ENCODE measurements at places on chromosomes 12 and 14.

GRCh38 chr14:65103150-65103760 is 938 bp upstream of the MAX start:
- DNase-seq = peak; percentile 74

GRCh38 chr14:69325646-69326265 is 65.8 kb downstream of the GALNT16 start:
- DNase-seq = no peak

DNA sequence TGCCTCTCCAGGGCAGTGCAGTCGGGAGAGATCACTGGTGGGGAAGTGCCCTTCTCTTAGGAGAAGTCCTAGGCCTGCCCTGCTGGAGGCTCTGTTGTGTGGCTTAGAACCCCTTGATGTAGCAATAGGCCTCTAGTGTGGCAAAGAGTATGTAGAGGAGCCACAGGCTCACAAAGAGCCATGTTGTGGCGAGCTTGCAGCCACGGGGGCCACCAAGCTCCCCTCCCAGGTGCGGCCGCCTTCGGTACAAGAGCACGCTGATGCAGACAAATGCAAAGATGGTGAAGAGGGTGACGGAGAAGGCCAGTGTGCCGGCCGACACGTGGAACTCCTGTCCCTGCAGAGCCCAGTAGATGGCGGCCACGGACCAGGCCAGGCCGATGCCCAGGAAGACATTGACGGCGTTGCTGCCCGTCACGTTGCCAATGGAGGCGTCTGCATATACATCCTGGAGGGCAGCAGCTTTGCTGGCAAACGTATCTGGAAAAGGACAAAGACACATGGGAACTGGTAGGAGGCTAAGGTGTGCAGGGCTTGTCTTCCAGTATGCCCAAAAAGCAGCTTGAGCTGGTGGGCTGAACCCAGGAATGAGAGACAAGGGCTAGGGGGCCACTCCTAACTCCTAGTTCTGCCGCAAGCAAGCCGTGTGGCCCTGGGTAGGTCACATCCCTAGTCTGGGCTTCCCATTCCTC is 142.8 kb downstream of the SLC8A3 start:
- DNase-seq = peak; percentile 75

DNA sequence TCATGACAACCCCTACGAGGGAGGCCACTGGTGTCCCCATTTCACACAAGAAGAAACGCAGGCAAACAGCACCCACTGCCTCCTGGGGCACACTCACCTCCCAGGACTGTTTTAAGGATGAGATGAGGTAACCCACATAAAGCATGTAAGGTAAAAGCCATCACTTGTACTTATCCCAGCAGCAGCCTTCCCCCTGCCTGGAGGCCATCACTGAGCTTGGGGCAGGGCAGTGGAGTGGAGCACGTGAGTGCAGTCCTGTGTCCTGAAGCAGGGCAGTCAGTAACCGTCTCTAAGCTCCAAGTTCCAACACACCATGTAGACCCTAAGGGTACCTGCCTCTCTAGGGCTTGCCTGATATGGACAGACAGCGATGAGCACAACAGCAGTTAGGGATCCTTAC is 1.7 kb downstream of the POLE start:
- DNase-seq = no peak

DNA sequence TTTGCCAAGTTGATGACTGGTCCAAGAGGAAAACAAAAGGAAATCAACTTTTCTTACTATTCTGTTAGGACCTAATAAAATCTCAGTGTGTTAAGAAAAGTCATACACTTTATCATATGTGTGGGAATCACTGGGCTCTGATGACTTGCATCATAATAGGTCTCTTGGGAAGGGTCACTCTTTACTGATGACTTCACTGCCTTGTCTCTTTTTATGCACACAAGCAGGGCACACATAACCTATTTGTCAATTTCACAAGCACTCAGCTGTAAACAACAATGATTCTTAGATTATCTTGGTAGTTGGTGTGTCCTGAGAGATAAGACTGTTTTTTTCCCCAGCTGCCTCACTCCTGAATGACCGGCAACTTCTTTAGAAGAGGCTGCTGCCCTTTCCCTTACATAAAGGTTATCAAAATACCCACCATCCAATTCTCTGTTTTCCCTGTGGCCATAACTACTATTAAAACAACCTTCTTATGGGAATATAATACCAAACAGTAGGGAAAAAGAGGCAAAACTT is 50.9 kb upstream of the INSM2 start:
- DNase-seq = no peak

Measured in HTR-8/SVneo (cell line).